ENCODE measurements at places on chromosomes 13 and 19. TPM values are rescaled to one million over a fixed set of nuclear protein-coding genes. Genes with fewer than 3 reads are reported as not detected.

Gene CACNG8
- total RNA-seq: not detected

Gene FOXA3
- total RNA-seq: not detected

Gene ZNF677
- 7.7 TPM for total RNA-seq

Gene NBEA
- total RNA-seq: 0.35 TPM

Gene ZNF723
- not detected for total RNA-seq

Gene ANGPTL8
- total RNA-seq: not detected

All from airway epithelial cell (primary cell).